Small intestine (tissue), 16 donors: ENCODE measurements at places on chromosomes 12 and 14.

DNA sequence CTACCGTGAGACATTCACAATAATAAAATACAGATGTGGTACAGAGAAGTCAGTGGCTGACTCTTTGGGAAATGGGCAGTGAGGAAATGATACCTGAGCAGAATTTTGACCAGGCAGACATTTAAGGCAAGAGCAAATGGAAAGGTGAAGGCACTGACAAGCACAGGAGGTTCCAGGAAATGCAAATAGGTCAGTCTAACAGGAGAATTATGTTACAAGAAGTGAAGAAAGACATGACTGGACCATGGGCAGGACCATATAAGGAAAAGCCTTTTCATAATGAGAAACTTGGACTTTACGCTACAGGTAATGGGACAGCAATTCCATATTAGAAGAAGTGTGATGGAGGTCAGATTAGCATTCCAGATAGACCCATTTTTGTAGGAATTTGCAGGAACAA is 338.9 kb downstream of the PDZRN4 start:
- DNase-seq, result no peak

GRCh38 chr14:32896979-32897697 is 41.5 kb upstream of the NPAS3 start:
- DNase-seq, result peak; percentile 28

GRCh38 chr12:6569312-6569711 is 1.2 kb upstream of the NOP2 start:
- DNase-seq, result no peak

- DNase-seq, result no peak
These were observed 42.8 kb downstream of the PRICKLE1 start for GRCh38 chr12:42546709-42547108.

- DNase-seq, result no peak
These were observed 71.6 kb upstream of the STXBP6 start for GRCh38 chr14:25121337-25122129.

- no peak for DNase-seq
These were observed 15.3 kb upstream of the PTGER2 start for GRCh38 chr14:52298795-52299194.

- DNase-seq, result no peak
These were observed 13.5 kb downstream of the BMP4 start for GRCh38 chr14:53942970-53943750.

DNA sequence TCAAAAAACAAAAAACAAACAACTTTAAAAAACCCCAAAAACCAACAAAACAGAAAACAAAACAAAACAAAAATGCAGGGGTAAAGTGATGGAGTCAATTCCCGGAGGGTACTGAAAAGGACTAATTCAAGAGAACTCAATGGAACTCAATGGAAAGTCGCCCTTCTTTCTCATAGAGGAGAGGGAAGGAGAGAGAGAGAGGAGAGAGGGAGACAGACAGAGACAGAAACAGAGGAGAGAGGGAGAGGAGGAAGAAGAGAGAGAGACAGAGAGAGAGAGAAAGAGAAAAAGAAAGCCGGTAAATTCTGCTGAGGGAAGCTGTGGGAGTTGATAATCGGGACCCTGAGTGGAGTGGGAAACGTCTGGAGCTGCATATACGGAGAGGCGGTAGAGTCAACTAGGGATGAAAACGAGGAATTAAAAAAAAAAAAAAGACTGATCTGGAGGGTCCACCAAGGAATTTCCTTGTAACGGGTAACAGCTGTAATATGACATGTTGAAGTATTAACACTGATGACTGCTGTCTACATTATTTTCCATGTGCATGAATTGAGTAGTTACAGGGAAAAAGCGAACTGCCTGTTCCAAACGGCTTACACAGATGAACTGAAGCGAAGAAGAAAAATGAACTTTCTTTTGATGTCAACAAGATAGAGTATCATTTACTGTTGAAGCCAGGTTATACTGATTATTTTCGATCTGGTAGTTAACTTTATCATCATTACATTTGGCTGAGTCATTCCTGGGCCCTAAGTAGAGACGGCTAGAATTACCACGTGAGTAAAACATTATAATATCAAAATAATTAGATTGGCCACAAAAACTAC is 934 bp upstream of the ZC2HC1C start:
- DNase-seq, result no peak

GRCh38 chr14:53569446-53569845 is 387.2 kb downstream of the BMP4 start:
- no peak for DNase-seq

- no peak for DNase-seq
These were observed 61.9 kb upstream of the GRIP1 start for GRCh38 chr12:66740732-66741131.

DNA sequence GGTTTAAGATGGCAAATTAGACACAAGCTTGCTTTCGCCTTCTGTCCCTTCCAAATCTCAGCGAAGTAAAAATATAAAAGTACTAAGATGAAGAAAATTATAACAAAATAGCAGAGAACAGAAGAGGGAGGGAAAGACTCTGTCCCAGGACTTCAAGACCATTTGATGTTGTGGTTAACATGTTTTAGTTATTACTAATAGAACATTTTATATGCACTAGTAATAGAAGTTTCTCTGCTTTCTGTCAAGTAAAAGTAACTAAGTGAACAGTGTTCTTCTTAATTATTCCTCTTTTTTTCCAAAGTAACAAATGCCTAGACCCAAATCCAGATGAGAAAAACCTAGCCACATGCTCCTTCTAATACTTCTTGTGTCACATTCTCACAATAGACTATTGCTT is 85.1 kb upstream of the DAAM1 start:
- no peak for DNase-seq

DNA sequence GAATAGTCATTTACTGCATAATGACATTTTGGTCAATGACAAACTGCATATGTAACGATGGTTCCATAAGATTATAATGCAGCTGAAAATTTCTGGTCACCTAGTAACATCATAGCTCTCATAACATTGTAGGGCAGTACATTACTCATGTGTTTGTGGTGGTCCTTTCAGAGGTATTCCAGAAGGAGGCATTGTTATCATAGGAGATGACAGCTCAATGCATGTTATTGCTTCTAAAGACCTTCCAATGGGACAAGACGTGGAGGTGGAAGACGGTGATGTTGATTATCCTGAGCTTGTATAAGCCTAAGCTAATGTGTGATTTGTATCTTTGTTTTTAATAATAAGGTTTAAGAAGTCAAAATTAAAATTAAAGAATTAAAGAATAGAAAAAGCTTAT is 43.8 kb upstream of the TSPAN11 start:
- no peak for DNase-seq

DNA sequence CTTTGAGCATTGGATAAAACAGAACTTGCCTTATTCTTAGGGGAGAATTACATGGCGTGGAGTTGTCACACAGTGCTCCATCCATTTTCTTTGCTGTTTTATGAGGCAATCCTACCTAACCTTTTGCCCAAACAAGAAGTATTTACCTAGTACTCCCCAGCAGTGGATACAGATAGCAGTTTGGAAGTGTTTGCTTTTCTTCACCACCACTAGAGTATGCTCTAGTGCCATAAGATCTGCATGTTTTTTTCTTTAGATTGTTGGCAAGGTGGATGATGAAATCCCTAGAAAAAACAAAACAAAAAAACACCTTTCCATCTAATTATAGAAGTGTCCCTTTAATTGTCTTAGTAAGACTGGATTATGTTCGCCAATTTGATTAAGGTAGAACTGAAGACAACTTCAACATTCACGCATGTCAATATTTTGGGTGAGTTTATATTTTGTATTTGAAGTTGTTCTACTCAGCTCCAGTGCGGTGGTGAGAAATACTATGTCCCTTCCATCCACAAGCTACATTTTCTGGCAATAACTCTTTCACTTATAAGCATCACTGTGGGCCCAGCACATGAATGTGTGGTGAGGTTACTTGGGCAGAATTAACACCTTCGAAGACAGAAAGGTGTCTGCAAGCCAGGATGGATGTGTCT is 23.6 kb upstream of the TMEM260 start:
- DNase-seq, result peak; percentile 23
